ENCODE measurements at places on chromosomes 5 and 9. TPM values are rescaled to one million over a fixed set of nuclear protein-coding genes. Genes with fewer than 3 reads are reported as not detected.

DNA sequence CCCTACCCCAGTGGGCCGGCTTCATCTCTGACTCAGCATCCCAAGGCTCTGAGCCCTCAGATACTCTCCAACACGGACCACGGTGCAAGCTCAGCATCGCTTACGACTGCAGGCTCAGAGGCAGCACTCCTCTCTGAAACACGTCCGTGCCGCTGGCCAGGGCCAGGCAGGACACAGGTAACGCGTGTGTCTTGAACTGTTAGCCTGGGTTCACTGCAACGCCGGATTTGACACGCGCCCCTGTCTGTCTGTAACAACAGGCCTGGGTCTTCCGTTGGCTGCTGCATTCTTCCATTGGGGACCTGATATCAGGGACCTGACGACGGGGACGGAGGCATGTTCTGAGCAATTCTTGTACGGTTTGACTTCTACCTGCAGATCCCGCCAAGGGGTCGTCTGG is 6.4 kb downstream of the SLC6A3 start:
- H3K27ac ChIP-seq, result no peak overlapping the region
- DNase-seq, result no peak
- H3K4me3 ChIP-seq, result no peak overlapping the region
- H3K27me3 ChIP-seq, result peaks cover 17% of the 10 kb centered on the region
- H3K4me1 ChIP-seq, result no peaks in the 10 kb centered on the region
- no peaks in the 10 kb centered on the region for H3K36me3 ChIP-seq

GRCh38 chr5:5276951-5277517 is 136.9 kb downstream of the ADAMTS16 start:
- H3K27me3 ChIP-seq, result peaks cover 2% of the 10 kb centered on the region
- DNase-seq, result no peak
- H3K4me3 ChIP-seq, result no peak overlapping the region
- H3K27ac ChIP-seq, result no peak overlapping the region

The SHC3 gene
- not detected for total RNA-seq

The EDIL3 gene
- total RNA-seq, result not detected

DNA sequence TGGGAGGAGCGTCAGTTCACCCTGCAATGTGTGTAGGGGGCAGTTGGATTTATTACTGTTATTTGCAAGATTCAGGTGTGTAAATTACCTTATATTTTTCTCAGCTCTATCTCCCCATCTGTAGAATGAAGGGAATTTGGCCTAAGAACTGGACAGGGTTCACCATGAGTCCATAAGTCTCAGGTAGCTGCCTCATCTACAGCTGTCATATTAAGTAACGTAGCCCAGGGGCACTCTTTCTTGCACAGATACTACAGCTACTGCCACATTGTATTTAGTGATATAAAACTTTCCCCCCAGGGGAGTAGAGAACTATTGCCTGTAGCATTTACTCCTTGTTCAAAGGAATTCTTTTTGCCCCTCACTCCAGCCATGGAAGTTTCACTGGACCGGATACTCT is 301.4 kb upstream of the ZNF608 start:
- H3K36me3 ChIP-seq, result no peaks in the 10 kb centered on the region
- no peaks in the 10 kb centered on the region for H3K27me3 ChIP-seq
- no peak overlapping the region for H3K4me3 ChIP-seq

- DNase-seq, result no peak
- H3K27me3 ChIP-seq, result peaks cover 25% of the 10 kb centered on the region
- H3K36me3 ChIP-seq, result no peaks in the 10 kb centered on the region
Measured at GRCh38 chr9:135516132-135516860, 4.9 kb upstream of the LCN1 start.

DNA sequence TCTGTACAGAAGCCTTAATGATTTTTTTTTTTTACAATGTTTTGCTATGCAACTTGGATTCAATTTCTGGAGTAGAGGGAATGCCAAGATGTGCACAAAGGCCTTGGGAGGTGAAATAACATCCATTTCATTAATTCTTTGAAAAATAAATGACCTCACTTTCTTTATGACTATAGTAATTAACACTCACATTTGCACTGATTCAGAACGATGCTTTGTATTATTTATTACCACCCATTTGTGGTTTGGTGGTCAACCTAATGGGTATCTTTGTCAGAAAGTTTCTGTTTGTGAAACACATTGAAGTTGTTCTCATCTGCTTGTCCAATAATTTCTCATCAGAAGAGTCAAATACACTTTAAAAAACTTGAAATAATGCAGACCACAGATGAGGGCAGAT is 169.3 kb downstream of the NTRK2 start:
- H3K36me3 ChIP-seq, result no peaks in the 10 kb centered on the region
- H3K27ac ChIP-seq, result no peak overlapping the region
- DNase-seq, result no peak
- peaks cover 2% of the 10 kb centered on the region for H3K27me3 ChIP-seq

The WNK2 gene
- not detected for total RNA-seq

The INSL4 gene
- not detected for total RNA-seq

DNA sequence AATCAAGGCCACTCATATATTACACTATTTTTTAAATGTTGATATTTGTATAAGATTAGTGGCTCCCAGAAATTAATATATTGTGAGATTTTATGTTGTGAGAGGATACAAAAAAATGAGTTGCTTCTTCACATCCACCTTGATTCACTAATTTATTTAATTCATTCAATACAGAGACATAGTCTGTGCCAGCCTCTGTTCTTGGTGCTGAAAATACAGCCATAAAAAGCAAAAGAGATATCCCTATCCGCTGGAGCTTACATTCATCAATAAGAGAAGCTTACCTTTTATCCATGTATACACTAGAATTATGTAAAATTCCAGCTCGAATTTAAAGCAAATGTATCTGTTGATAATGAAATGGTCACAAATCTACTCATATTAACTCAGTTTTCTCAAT is 92.2 kb upstream of the GABRG2 start:
- H3K4me3 ChIP-seq, result no peak overlapping the region
- H3K27ac ChIP-seq, result no peak overlapping the region
- H3K27me3 ChIP-seq, result no peaks in the 10 kb centered on the region
- no peaks in the 10 kb centered on the region for H3K4me1 ChIP-seq

The SUSD3 gene
- total RNA-seq, result 59.6 TPM

GRCh38 chr5:72281764-72282499 is 38.1 kb downstream of the MRPS27 start:
- H3K4me1 ChIP-seq, result peaks cover 4% of the 10 kb centered on the region

- no peaks in the 10 kb centered on the region for H3K4me1 ChIP-seq
- no peak for DNase-seq
- H3K27ac ChIP-seq, result no peak overlapping the region
- no peaks in the 10 kb centered on the region for H3K27me3 ChIP-seq
Measured at GRCh38 chr5:169089343-169089742, 211.6 kb downstream of the SLIT3 start.

DNA sequence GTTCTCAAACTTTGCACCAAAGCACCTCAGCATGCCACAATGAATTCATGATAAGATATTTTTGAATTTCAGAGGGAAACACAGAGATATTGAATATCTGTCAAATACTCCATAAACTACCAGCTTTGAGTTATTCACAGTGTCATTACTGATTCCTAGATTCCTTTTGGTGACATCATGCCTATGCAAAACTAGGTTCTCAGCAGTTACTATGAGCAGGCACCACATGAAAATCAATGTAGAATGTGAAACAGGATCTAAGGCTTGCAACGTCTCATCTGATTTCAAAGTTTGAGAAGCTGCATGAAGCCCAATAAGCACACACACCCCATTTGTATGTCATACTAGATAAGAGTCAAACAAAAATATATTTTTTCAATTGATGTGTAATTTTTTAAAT is 426.5 kb downstream of the NR2F1-AS1 start:
- H3K27ac ChIP-seq, result no peak overlapping the region
- H3K4me1 ChIP-seq, result no peaks in the 10 kb centered on the region

DNA sequence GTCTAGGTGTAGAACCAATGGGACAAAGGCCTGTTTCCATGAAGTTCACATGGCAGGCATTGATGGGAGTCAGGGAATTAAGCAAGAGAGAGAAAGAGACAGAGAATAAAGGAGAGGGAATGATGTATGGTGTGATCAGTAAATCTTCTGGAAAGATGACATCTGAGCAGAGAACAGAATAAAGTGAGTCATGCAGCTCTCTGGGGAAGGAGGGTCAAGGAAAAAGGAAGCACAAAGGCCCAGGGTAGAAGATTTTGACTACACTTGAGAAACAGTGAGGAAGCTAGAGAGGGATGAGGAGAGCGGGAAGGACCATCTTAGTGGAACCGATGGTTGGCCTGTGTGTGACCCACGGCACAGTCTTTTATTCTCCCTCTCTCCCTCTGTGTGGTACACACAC is 425.9 kb downstream of the SPOCK1 start:
- no peak overlapping the region for H3K4me3 ChIP-seq
- no peaks in the 10 kb centered on the region for H3K4me1 ChIP-seq
- no peaks in the 10 kb centered on the region for H3K27me3 ChIP-seq
- DNase-seq, result no peak

DNA sequence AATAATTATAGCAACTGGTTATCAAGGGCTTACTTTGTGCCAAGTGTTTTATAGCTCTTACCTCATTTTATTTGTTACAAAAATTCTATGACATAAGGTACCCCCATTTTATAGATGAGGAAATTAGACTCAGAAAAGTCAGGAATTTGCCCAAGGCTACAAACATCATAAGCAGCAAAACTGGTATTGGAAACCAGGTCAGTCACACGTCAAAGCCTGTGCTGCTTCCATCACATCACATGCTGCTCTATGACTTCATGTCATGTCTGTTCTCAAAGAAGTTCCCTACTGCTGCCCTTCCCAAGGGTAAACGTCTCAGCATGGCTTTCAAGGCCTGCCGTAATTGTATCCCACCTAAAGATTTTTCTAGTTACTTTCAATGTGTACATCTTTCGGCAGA is 6.9 kb upstream of the KIF2A start:
- H3K4me1 ChIP-seq, result peaks cover 65% of the 10 kb centered on the region
- H3K27me3 ChIP-seq, result no peaks in the 10 kb centered on the region
- peaks cover 17% of the 10 kb centered on the region for H3K36me3 ChIP-seq
- no peak overlapping the region for H3K4me3 ChIP-seq

The CD74 gene
- total RNA-seq, result 407 TPM
